Stimulated activated CD8-positive, alpha-beta memory T cell treated with anti-CD3 and anti-CD28 coated beads, Interleukin-7, amount 100 ng/mL, for 24 hours (primary cell): ENCODE measurements at places on chromosomes 6 and 20.

DNA sequence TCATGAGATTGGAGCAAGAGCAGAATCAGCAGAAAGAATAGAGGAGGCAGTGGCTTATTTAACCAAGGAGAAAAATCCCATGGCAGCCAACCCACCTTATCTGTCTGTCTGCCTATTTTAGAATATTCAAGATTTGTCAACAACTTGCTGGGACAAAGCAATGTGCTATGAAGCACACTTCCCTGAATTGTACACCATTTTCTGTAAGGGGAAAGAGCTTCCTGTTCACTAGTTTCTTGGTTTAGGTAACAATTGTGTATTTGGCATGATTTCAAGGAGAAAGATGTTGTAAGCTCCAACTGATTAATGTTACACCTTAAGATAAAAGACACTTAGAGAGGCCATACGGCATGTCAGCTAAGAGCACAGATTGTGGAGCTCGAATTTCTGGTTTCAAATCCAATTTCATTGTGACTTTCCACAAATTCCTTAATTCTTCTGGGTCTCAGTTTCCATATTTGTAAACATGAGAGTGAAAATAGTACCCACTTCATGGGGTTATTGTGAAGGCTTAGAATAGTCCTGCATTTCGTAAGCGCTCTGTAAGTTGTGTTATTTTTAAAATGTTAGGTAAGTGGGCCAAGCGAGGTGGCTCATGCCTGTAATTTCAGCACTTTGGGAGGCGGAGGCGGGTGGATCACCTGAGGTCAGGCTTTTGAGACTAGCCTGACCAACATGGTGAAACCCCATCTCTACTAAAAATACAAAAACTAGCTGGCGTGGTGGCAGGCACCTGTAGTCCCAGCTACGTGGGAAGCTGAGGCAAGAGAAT, 4.8 kb upstream of the MUC22 start:
- DNase-seq = no peak

DNA sequence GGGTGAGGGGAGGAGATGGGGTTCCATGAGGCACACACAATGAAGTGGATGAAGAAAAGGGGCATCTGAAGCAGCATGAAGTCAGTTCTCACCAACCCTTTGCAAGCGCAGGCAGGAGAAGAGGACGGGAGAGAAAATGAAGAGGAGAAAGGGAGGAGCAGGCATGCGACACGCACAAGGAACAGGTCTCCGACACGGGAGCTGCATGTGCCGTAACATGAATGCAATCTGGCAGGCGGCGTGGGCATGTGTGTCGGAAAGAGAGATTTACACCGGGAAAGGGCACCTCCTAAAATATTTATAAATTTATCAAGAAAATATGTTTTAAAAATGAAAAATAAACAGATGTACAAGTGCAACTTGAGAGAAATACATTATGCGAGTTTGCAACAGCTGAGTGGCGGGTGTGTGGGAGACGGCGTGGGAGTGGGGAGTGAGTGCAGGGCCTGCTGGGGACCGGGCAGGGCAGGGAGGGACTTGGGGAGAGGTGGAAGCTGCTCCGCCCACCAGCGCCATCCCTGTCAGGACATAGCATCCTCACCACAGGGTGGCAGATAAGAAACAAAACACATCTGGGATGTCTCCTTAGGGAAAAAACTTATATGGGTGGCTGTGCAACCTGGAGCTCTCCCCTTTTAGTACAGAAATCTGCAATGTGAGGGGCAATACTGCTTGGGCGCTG, 40.6 kb downstream of the GJA10 start:
- DNase-seq = no peak

- no peak for DNase-seq
Measured at GRCh38 chr6:82073484-82073883, 174.1 kb downstream of the IBTK start.

DNA sequence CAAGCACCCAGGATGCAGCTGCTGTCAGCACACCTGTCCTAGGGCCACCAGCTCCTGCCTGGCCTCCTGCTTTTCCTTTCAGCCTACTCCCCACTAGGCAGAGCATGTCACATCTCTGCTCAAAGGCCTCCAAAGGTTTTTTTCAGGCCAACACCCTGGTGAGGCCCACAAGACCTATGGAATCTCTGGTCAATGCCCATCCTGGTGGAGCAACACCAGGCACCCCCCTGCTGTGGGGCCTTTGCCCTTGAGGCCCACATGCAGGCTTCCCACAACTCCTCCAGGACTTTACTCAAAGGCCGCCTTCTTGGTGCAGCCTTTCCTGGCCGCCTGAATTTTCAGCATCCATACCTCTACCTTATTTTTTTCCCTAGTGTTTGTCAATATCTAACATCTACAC, 76.9 kb downstream of the SLC23A2 start:
- no peak for DNase-seq

DNA sequence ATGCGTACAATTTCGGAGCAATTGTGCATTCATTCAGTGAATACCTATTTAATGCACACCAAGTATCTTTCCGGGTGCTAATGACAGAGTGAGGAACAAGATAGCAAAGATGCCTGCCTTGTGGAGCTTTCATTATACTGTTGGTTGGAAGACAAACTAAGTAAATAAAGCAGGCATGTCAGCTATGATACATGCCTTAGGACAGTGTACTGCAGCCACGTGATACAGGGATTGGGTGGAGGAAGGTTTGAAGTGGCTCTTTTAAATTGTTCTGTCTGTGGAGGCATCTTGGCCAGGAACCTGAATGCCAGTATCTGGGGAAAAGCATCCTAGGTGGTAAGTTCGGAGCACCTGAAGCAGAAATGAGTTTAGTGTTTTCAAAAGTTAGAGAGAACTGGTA, 3.0 kb upstream of the OTOR start:
- no peak for DNase-seq

- no peak for DNase-seq
Measured at GRCh38 chr20:325889-326644, 715 bp downstream of the SOX12 start.

DNA sequence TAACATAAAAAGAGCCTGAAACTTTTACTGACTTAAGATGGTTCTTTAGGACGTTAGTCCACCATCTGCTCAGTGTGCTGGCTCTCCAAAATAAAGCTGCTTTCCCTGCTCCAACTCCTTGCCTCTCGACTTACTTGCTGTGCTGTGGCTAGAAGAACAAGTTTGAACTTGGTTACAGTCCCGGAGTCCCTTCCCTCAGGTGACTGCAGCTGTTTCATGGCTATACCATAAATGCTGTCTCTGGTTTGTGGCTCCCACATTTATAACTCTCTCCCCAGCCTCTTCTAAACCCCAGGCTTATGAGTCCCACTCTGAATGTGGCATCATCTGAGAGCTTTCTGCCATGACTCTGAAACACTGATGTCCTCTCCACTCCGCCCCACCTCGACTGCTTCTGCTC, 306.4 kb upstream of the PRND start:
- no peak for DNase-seq

- no peak for DNase-seq
Measured at GRCh38 chr20:50187403-50188051, 3.1 kb upstream of the CEBPB start.

DNA sequence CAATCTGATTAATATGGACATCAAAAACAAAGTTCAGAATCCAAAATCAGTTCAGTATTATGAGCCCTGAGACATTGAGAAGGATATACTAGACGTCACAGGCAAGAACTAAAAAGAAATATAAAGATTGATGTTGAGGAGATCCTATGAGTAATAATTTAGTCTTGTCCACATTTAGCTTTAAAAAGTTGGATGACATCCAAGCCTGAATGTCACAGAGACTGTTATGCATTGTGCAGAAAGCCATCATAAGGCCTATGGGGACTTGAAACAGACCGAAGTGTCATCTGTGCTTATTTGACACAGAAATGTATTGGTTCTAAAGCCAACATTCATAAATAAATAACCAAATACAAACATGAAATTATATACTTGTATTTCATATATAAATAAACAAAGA, 581.8 kb upstream of the MMS22L start:
- DNase-seq = no peak

DNA sequence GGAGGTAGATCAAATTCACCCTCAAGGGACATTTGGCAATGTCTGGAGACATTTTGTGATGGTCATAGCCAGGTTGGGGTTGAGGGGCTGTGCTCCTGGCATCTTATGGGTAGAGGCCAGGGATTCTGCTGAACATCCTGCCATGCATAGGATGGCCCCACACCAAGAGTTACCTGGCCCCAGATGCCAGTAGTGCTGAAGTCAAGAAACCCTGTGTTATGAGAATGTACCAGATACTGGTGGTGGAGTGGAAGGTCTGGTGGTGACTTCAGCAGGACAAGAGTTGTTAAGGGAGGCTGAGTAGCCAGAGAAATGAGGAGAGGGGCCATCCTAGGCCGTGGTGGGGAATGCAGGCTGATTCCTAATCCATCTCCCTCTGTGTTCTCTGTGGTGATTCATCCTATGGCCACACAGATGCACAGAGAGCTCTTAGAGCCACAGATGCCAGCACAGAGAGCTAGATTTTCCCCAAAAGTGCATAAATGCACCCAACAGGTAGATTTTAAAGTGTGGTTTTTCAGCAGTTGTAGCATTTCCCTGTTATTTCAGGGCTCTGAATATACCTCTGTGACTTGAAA, 43.6 kb downstream of the CDYL start:
- no peak for DNase-seq

DNA sequence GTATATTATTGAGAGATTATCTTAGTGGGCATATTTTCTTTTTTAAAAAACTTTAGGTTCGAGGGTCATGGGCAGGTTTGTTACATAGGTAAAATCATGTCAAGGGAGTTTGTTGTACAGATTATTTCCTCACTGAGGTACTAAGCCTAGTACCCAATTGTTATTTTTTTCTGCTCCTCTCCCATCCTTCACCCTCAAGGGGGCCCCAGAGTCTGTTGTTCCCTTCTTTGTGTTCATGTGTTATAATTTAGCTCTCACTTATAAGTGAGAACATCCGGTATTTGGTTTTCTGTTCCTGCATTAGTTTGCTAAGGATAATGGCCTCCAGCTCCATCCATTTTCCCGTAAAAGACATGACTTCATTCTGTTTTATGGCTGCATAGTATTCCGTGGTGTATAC, 247.9 kb upstream of the RAB32 start:
- no peak for DNase-seq

DNA sequence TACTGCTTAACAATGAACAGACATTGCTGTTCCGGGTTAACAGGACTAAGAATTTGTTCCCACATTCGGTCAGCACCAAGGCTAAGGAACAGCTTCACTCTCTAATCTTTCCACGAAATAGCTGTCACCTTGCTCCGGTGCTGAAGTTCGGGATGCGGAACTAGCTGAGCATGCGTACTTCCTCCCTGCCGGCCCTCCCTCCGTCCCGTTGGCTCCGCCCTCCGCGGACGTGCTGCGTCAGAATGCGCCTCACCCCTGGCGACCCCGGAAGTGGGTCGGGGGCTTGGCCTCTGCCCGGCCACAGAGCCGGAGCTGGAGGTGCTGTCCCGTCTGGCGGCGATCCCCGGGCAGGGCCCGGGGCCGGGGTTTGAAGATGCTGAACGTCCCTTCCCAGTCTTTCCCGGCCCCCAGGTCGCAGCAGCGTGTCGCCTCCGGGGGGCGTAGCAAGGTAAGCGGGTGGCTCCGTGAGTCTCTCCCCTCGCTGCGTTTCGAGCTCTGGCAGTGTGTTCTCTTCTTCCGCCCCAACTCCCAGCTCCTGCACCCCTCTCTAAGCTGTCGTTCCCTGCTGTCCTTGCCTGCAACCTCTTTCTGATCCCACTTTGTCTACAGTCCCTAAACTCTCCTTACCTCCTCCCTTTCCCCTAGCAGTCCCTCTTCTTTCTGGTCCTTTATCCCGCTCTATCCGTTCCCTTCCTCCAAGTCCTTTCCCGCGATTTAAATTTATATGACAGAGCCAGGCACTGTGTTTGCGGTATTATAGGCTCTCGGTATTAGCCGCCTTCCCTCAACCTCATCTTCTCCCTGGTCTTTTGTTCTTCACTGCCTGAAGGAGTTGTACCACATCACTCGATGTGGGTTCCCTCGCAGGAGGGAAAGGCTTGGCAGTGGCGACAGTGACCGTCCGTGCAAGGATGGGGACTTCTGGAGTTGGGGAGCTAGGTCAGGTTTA, at the start of gene CYB5R4:
CYB5R4 (plus strand) TSS at position 280 of the 949 bp plus-strand sequence; CDS start at position 374, 94 bp downstream.
- DNase-seq = peak; percentile 89

DNA sequence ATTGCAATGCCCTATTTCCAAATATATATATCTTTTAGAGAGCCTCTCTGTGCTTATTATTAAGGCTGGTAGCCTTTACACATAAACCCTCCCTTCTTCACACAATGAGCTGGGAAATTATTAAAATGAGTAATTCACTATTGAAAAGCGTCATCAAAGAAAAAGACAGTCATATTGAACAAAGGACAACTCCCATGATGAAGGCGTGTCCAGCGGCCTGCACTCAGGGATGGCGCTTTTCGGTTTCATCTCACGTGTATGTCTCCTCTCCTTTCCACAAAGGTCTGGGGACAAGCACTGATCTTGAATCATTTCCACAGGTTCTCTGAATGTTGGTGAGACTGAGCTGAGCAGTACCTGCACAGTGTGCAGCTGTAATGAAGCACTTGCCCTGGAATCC, 3.5 kb downstream of the SERPINB9 start:
- DNase-seq = no peak

GRCh38 chr6:89311853-89312531, 3.1 kb downstream of the GABRR2 start:
- DNase-seq = no peak
